ENCODE measurements at places on chromosomes 4 and X. TPM values are rescaled to one million over a fixed set of nuclear protein-coding genes. Genes with fewer than 3 reads are reported as not detected.

The ARMCX4 gene
- total RNA-seq: 5.8 TPM

The P2RY4 gene
- not detected for total RNA-seq

- DNase-seq: no peak
Measured at GRCh38 chr4:164761241-164761640, 7.3 kb downstream of the SMIM31 start.

DNA sequence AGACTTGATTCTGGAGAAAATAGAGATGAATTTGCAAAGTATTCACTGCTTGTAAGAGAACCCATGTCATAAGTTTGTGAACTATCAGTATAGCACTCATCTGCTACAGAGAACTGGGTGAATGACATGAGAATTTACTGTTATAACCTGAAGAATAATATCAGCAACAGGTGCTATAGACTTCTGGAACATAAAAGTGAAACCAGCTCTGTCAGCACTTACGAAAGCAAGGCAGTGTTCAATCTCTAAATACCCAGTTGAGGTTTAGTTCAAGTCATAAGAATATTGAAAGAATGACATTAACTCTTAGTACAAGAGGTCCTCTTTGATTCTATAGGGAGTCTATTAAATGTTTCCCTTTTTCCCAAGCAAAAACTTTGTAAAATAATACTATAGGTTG is 232.9 kb upstream of the ANKRD50 start:
- DNase-seq: no peak
